Activated T-cell treated with anti-CD3 and anti-CD28 coated beads, Interleukin-2, amount 50 U/mL, for 48 hours (primary cell): ENCODE measurements at places on chromosomes 6 and 20.

GRCh38 chr6:25482996-25483395, 169.0 kb upstream of the SCGN start:
- no peak for DNase-seq

DNA sequence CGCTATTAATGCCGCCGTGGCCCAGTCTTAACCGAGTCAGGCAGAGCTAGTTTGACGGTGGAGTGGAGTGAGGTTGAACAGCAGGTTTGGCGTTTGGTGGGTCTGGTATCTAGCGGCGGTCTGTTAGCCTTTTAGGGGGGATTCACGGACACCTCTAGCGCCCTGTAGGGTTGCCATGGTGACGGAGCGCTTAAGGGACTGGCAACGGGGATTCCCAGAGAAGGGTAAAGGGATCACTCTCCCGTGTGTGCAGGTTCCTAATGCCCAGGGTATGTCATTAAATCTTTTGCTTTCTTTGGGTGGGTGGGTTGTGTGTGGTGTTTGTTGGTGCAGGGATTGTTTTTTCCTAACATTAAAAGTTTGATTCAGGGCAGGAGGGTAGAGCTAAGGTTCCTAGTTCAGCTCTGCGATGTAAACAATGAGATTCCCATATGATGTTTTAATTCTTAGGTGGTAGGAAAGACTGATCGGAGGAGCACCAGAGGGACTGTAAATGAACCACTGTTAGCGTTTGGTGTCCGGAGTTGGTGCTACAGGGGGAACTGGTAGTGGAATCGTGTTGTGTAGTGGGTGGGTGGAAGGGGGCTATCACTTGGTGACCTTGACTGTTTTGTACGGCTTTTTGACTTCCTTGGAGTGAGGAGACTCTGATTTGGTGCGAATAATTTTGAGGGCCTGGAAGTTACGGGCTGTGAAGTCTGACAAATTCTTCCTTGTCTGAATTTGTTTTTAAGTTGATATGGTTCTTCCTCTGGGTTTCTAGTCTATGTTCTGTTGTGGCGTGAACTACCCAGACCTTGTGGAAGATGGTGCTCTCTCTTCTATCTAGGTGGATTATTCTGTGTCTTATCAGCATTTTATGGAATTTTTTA, 5.0 kb downstream of the BRD2 start:
- peak; percentile 67 for DNase-seq

GRCh38 chr6:161835500-161836215, 561.8 kb upstream of the AGPAT4 start:
- DNase-seq, result no peak

- no peak for DNase-seq
Observed at GRCh38 chr6:35439308-35439707, 12.8 kb upstream of the FANCE start.

DNA sequence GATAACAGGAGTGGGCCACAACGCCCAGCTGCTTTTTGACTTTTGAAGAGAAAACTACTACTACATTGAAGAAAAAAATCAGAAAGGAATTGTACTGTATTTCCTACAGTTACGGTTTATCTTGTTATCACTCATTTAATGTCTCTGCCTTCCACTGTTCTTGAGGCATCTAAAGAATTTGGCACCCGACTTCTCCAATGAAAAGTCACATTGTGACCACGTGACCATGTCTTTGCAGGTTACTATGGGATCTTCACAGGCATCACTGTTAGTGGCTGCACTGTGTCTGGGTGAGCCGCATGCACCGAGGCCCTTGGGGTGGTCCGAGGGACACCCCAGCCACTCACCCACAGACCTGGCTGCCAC, 26.8 kb downstream of the RRBP1 start:
- DNase-seq, result no peak

- DNase-seq, result no peak
Observed at GRCh38 chr20:13678944-13679343, 40.2 kb upstream of the TASP1 start.

GRCh38 chr20:36183155-36183944, 28.8 kb downstream of the EPB41L1 start:
- no peak for DNase-seq

- DNase-seq, result no peak
Observed at GRCh38 chr6:26243752-26244151, 121.2 kb upstream of the BTN3A2 start.
